ENCODE measurements at places on chromosomes 4 and X.

- H3K36me3 ChIP-seq: no peaks in the 10 kb centered on the region
- peaks cover 62% of the 10 kb centered on the region for H3K27me3 ChIP-seq
- H3K4me1 ChIP-seq: peaks cover 7% of the 10 kb centered on the region
- no peak for DNase-seq
Measured at GRCh38 chr4:54109241-54110018, 9.5 kb downstream of the GSX2 start.

GRCh38 chr4:163922302-163922701 is 427.8 kb downstream of the TMA16 start:
- no peaks in the 10 kb centered on the region for H3K36me3 ChIP-seq
- H3K27ac ChIP-seq: no peak overlapping the region
- no peak for DNase-seq
- H3K4me3 ChIP-seq: no peak overlapping the region
- H3K4me1 ChIP-seq: no peaks in the 10 kb centered on the region

DNA sequence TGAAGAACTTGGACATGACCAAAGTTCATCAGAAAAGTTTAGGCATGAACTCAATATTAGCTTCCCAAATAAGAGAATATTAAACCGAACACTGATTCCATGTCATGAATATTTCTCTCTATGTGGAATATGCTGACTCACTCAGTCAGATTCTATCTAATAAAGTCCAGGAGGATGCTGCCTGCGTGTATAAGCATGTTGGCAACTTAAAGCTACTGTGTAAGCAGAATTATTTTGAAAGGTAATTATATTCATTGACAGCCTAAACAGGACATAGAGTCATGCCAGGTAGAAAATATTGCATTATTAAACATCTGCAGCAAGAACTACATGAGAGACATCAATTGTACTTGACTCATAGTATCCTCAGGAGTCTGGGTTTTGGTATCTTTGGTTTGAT is 367.9 kb upstream of the SPOCK3 start:
- no peaks in the 10 kb centered on the region for H3K4me1 ChIP-seq
- H3K27ac ChIP-seq: no peak overlapping the region
- no peaks in the 10 kb centered on the region for H3K36me3 ChIP-seq
- DNase-seq: no peak
- H3K4me3 ChIP-seq: no peak overlapping the region

- H3K4me1 ChIP-seq: no peaks in the 10 kb centered on the region
- no peaks in the 10 kb centered on the region for H3K27me3 ChIP-seq
- no peak for DNase-seq
- no peak overlapping the region for H3K4me3 ChIP-seq
Measured at GRCh38 chrX:79336869-79337815, 30.0 kb downstream of the ITM2A start.

DNA sequence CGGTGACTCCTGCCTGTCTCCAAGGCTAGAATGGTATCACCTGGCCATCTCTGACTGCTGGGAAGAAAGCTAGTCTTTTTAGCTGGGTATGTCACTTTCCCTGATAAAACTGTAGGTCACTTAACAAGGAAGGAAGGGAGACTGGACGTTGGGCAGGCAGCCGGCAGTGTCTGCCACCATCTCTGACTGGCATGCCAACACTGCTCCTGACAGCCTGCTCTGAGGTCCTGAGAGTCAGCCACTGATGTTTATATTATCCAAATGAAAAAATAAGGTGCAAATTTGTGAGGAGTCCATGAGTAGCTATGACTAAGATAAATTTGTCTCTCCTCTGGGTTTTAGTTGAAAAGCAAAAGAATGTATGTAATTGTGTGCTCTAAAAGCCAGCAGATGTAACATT is 77.2 kb downstream of the SNX25 start:
- peaks cover 1% of the 10 kb centered on the region for H3K4me1 ChIP-seq
- no peak for DNase-seq
- H3K27me3 ChIP-seq: no peaks in the 10 kb centered on the region
- H3K4me3 ChIP-seq: no peak overlapping the region
- peaks cover 7% of the 10 kb centered on the region for H3K36me3 ChIP-seq

GRCh38 chr4:38768968-38769394 is 13.8 kb downstream of the TLR10 start:
- peaks cover 5% of the 10 kb centered on the region for H3K4me1 ChIP-seq
- H3K27me3 ChIP-seq: no peaks in the 10 kb centered on the region
- H3K4me3 ChIP-seq: no peak overlapping the region

GRCh38 chr4:68927165-68927564 is 24.4 kb downstream of the UGT2A3 start:
- no peaks in the 10 kb centered on the region for H3K36me3 ChIP-seq
- no peak overlapping the region for H3K27ac ChIP-seq

DNA sequence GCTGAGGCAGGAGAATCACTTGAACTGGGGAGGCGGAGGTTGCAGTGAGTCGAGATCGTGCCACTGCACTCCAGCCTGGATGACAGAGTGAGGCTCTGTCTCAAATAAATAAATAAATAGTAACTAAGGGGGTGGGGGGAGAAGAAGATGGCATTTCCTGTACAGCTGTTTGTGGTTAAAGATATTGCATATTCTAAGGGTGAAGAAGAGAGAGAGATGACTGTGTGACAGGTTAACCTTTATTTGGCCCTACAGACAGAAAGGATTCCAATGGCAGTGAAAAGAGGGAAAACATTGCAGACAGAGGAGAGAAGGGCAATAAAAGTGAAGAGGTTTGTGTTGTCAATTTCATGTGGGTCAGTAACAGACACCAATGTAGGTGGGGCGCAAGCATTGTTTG is 9.4 kb downstream of the TASL start:
- peak overlapping the region; percentile 76 for H3K27ac ChIP-seq
- no peaks in the 10 kb centered on the region for H3K27me3 ChIP-seq
- H3K36me3 ChIP-seq: no peaks in the 10 kb centered on the region
- H3K4me3 ChIP-seq: no peak overlapping the region

DNA sequence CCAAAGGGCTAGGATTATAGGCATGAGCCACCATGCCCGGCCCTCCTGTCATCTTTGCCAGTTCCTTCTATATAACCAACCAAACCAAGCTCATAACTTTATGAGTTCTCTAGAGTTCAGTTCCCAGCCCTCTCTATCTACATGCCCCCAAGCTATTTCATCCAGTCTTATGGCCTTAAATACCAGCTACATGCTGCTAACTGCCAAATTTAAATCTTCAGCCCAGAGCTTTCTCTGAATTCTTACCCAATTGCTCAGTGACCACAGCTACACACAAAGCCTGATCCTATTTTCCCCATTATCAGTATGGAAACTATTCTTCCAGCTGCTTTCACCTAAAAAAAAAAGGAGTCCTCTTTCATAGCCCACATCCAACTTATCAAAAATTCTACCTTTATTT is 23.1 kb downstream of the TMEM184C start:
- H3K36me3 ChIP-seq: peaks cover 54% of the 10 kb centered on the region
- H3K27ac ChIP-seq: no peak overlapping the region
- H3K4me3 ChIP-seq: no peak overlapping the region
- H3K4me1 ChIP-seq: peaks cover 1% of the 10 kb centered on the region

GRCh38 chr4:168723020-168723419 is 226.2 kb downstream of the PALLD start:
- H3K36me3 ChIP-seq: no peaks in the 10 kb centered on the region
- H3K27ac ChIP-seq: no peak overlapping the region
- H3K4me1 ChIP-seq: no peaks in the 10 kb centered on the region
- no peak overlapping the region for H3K4me3 ChIP-seq
- no peaks in the 10 kb centered on the region for H3K27me3 ChIP-seq

- no peak for DNase-seq
- peaks cover 3% of the 10 kb centered on the region for H3K4me1 ChIP-seq
- H3K27me3 ChIP-seq: no peaks in the 10 kb centered on the region
- no peak overlapping the region for H3K27ac ChIP-seq
- H3K4me3 ChIP-seq: no peak overlapping the region
Measured at GRCh38 chr4:14671146-14671545, 331.1 kb upstream of the CPEB2 start.

GRCh38 chrX:7083468-7084396 is 63.8 kb upstream of the STS start:
- no peak overlapping the region for H3K4me3 ChIP-seq
- peak; percentile 91 for DNase-seq
- H3K36me3 ChIP-seq: peaks cover 7% of the 10 kb centered on the region
- H3K27me3 ChIP-seq: peaks cover 3% of the 10 kb centered on the region

GRCh38 chr4:108544481-108544880 is 75.9 kb upstream of the RPL34 start:
- no peak overlapping the region for H3K4me3 ChIP-seq
- H3K27me3 ChIP-seq: peaks cover 5% of the 10 kb centered on the region
- no peaks in the 10 kb centered on the region for H3K36me3 ChIP-seq

GRCh38 chr4:188879598-188879997 is 740.4 kb downstream of the TRIML1 start:
- no peaks in the 10 kb centered on the region for H3K27me3 ChIP-seq
- no peak overlapping the region for H3K27ac ChIP-seq
- H3K4me1 ChIP-seq: no peaks in the 10 kb centered on the region
- no peaks in the 10 kb centered on the region for H3K36me3 ChIP-seq

GRCh38 chr4:56427179-56427578 is 8.2 kb downstream of the PPAT start:
- H3K27ac ChIP-seq: no peak overlapping the region
- H3K4me1 ChIP-seq: no peaks in the 10 kb centered on the region
- no peak overlapping the region for H3K4me3 ChIP-seq
- H3K27me3 ChIP-seq: no peaks in the 10 kb centered on the region
- no peak for DNase-seq

- no peaks in the 10 kb centered on the region for H3K4me1 ChIP-seq
- no peaks in the 10 kb centered on the region for H3K27me3 ChIP-seq
- H3K36me3 ChIP-seq: no peaks in the 10 kb centered on the region
- DNase-seq: no peak
- no peak overlapping the region for H3K4me3 ChIP-seq
- H3K27ac ChIP-seq: no peak overlapping the region
Measured at GRCh38 chr4:74555231-74555630, 110.3 kb downstream of the AREG start.

DNA sequence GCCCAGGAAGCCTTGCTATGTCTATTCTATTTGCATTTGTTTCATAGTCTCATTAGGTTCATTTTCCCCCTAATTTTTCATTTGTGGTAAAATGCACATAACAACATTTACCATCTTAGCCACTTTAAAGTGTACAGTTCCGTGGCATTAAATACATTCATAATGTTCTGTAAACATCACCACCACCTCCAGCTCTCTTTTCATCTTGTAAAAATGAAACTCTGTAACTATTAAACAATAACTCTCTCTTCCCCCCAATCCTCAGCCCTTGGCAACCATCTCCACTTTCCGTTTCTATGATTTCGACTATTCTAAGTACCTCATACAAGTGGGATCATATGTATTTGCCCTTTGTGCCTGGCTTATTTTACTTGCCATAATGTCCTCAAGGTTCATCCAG is 19.9 kb downstream of the ARHGEF38 start:
- no peaks in the 10 kb centered on the region for H3K36me3 ChIP-seq
- no peak overlapping the region for H3K4me3 ChIP-seq
- no peak overlapping the region for H3K27ac ChIP-seq
- no peak for DNase-seq
- no peaks in the 10 kb centered on the region for H3K4me1 ChIP-seq

GRCh38 chrX:65821721-65822496 is 154.5 kb downstream of the MSN start:
- no peak overlapping the region for H3K4me3 ChIP-seq
- no peaks in the 10 kb centered on the region for H3K4me1 ChIP-seq
- no peak for DNase-seq
- no peaks in the 10 kb centered on the region for H3K36me3 ChIP-seq
- no peak overlapping the region for H3K27ac ChIP-seq

- no peaks in the 10 kb centered on the region for H3K36me3 ChIP-seq
- DNase-seq: peak; percentile 33
- no peaks in the 10 kb centered on the region for H3K4me1 ChIP-seq
- H3K27me3 ChIP-seq: no peaks in the 10 kb centered on the region
- H3K4me3 ChIP-seq: no peak overlapping the region
Measured at GRCh38 chr4:183838987-183839712, 66.0 kb upstream of the STOX2 start.

- no peak overlapping the region for H3K27ac ChIP-seq
- H3K27me3 ChIP-seq: no peaks in the 10 kb centered on the region
- H3K36me3 ChIP-seq: no peaks in the 10 kb centered on the region
- H3K4me1 ChIP-seq: peaks cover 3% of the 10 kb centered on the region
Measured at GRCh38 chr4:26936284-26937065, 75.8 kb downstream of the STIM2 start.

DNA sequence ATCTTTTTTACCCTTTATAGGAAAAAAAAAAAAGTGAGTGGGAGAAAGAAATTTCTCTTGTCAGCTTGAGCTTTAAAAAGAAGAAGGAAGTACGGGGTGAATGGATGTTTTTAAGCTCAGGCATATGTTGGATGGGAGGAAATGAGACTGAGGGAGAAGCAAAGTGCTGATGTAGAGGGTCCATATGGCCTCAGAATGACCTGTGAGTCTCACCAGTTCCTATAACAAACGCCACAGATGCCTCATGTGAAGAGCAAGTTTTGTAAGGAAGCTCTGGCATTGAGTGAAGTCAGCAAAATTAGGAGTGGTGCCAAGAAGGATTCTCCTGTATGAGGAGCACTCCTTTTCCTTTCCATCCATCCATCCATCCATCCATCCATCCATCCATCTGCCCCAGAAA is 214.6 kb downstream of the PTTG2 start:
- no peaks in the 10 kb centered on the region for H3K36me3 ChIP-seq
- H3K27me3 ChIP-seq: no peaks in the 10 kb centered on the region
- H3K4me3 ChIP-seq: no peak overlapping the region

- peaks cover 1% of the 10 kb centered on the region for H3K4me1 ChIP-seq
- H3K27ac ChIP-seq: no peak overlapping the region
- no peak for DNase-seq
- H3K4me3 ChIP-seq: no peak overlapping the region
Measured at GRCh38 chr4:78370631-78371372, 180.8 kb upstream of the ANXA3 start.

GRCh38 chr4:4603592-4603991 is 61.7 kb upstream of the STX18 start:
- no peaks in the 10 kb centered on the region for H3K4me1 ChIP-seq
- H3K4me3 ChIP-seq: no peak overlapping the region
- DNase-seq: no peak
- no peaks in the 10 kb centered on the region for H3K27me3 ChIP-seq
- no peaks in the 10 kb centered on the region for H3K36me3 ChIP-seq

GRCh38 chr4:88939697-88940096 is 117.3 kb downstream of the FAM13A start:
- DNase-seq: no peak
- peaks cover 1% of the 10 kb centered on the region for H3K4me1 ChIP-seq
- no peak overlapping the region for H3K27ac ChIP-seq
- H3K27me3 ChIP-seq: no peaks in the 10 kb centered on the region

GRCh38 chrX:43968359-43968781 is 4.8 kb downstream of the NDP start:
- no peaks in the 10 kb centered on the region for H3K4me1 ChIP-seq
- H3K4me3 ChIP-seq: no peak overlapping the region
- H3K36me3 ChIP-seq: no peaks in the 10 kb centered on the region
- no peak for DNase-seq

GRCh38 chrX:132591719-132592275 is 103.0 kb upstream of the MBNL3 start:
- H3K36me3 ChIP-seq: no peaks in the 10 kb centered on the region
- peaks cover 35% of the 10 kb centered on the region for H3K27me3 ChIP-seq
- no peaks in the 10 kb centered on the region for H3K4me1 ChIP-seq
- no peak for DNase-seq
- no peak overlapping the region for H3K4me3 ChIP-seq

GRCh38 chr4:148442832-148443511 is 758 bp upstream of the NR3C2 start:
- no peak for DNase-seq
- no peak overlapping the region for H3K27ac ChIP-seq
- peaks cover 12% of the 10 kb centered on the region for H3K4me1 ChIP-seq
- H3K27me3 ChIP-seq: peaks cover 5% of the 10 kb centered on the region
- no peaks in the 10 kb centered on the region for H3K36me3 ChIP-seq

GRCh38 chr4:158958489-158959270 is 144.2 kb upstream of the RAPGEF2 start:
- H3K4me3 ChIP-seq: no peak overlapping the region
- H3K27ac ChIP-seq: no peak overlapping the region
- no peaks in the 10 kb centered on the region for H3K27me3 ChIP-seq
- no peaks in the 10 kb centered on the region for H3K36me3 ChIP-seq

Data from mesenchymal stem cell (in vitro differentiated cells and primary cell).